Kidney capillary endothelial cell (primary cell): ENCODE measurements at places on chromosomes 12 and 14.

DNA sequence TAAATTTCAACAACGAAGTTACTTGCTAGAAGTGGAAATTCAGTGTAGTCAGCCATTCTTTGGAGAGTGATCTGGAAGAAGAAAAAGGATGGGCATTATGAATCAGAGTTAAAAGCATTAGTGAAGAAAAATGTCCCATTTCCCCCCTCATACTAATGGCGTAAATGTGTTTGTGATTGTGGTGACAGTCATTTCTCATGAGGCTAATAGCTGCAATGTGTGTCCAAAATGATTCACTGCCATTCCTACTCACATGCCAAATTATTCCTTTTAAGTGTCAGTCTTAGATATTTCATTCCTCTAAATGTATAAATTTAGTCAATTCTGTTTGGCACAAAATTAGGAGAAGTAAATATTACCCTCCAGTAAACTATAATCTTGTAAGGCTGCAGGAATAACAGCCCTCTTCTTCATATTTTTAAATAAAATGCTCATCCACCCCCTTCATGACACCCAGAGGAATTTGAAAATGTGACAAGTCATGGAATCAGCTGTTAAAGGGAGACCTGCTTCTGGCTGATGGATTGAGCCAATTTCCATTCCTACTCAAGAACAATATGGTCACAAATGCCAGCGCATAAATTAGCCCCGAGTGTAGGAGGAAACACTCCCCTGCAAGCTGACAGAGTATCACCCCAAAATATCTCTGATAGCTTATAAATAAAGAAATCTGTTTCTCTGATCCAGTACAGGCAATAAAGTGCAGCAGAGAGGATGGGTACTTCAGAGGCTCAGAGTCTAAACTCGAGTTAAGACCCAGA lies 912.3 kb upstream of the SEL1L start:
- DNase-seq = no peak

DNA sequence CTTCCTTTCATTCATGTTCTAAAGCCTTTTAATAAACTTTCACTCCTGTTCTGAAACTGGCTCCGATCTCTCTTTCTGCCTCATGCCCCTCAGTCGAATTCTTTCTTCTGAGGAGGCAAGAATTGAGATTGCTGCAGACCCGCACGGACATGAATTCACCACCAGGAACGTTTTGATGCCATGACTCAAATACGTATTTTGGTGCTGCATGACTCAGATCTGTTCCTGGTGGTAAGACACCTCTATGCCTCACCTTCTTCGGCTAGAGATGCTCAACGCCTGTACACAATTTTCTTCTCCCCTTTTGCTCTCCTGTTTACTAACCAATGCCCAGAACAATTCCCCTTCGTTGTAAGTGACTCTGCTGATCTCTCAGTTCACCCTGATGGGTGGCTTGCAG lies 52.0 kb upstream of the RIMBP2 start:
- DNase-seq = no peak

DNA sequence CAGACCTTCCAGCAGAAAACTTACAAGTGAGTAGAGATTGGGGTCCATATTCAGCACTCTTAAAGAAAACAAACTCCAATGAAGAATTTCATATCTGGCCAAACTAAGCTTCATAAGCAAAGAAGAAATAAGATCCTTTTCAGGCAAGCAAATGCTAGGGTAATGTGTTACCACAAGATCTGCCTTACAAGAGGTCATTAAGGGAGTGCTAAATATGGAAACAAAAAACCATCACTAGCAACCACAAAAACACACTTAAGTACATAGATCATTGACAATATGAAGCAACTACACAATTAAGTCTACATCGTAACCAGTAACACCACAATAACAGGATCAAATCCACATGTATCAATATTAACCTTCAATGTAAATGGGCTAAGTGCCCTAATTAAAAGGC lies 47.1 kb upstream of the CLEC14A start:
- DNase-seq = no peak

DNA sequence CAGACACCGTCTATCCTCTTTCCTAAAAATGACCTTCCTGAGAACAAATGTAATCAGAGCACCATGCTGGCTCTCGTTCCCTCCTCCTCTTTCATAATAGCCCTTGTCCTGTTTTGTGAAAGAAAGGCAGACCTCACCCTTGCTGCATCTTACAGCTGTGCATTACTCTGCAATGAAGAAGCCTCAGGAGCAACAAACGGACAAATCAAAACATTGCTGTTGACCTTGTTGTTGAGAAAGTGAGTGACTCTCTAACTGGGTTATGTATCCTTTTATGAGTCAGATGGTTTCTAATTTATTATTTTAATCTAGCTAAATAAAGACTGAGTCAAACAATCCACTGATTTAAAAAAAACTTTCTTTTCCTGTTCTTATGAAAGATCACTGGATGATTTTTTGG lies 180.9 kb downstream of the RPS29 start:
- DNase-seq = no peak

DNA sequence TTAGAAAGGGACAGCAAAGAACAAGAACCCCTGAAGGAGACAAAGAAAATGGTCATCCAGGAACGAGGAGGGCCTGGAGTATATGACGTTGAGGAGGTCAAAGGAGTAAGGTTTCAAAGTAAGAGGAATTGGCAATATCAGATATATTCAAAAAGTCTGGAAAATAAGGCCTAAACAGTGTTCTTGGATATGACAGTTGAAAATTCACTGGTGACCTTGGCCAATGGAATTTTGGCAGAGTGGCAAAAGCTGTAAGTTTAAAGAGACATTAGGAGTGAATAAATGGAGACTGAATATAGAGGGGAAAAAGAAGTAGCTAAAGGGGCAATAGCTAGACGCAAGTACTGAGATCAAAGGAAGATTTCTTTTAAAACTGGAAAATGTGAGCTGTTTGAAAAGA lies 4.1 kb upstream of the ACTN1 start:
- no peak for DNase-seq

- DNase-seq = peak; percentile 67
Observed at GRCh38 chr12:91355150-91356006, 172.8 kb upstream of the DCN start.

- no peak for DNase-seq
Observed at GRCh38 chr12:25864306-25865276, 93.9 kb upstream of the RASSF8 start.

DNA sequence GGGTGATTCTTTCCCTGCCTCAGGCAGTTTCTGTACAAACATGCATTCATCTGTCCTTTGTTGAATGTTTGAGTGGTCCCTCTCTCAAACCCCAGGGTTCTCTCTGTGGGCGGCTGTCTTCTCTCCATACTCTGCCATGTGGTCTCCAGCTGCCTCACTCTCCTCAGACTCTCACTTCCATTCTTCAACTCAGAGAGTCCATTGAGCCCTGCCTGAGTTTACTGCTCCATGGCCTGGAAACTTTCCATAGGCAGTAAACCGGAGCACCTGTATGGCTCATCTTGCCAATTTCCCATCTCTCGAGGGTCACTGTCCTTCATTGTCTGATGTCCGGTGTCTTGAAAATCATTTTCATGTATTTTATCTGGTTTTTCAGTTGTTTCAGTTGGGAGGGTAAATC lies 11.3 kb downstream of the C14orf132 start:
- DNase-seq = no peak

GRCh38 chr14:60618241-60618640 lies 31.0 kb downstream of the SIX1 start:
- no peak for DNase-seq

DNA sequence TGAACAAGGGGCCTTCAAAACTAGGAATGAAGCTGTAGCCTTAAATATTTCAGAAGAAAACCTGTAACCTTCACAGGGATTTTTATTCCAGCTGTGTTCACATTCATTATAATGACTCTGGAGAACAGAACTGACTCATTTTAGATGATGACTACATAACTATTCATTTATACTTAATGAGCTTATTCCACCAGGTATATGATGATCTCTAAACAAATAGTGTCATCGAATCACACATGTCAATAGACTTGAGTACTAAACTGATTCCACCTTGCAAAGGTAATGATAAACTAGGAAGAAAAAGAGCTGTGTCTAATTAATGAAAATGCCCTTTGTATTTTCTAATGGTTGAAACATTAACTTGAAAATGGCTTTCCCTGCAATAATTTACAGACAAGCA lies 433.2 kb downstream of the PDZRN4 start:
- no peak for DNase-seq

- peak; percentile 98 for DNase-seq
Observed at GRCh38 chr14:99619835-99620834, 16.1 kb upstream of the CCDC85C start.

DNA sequence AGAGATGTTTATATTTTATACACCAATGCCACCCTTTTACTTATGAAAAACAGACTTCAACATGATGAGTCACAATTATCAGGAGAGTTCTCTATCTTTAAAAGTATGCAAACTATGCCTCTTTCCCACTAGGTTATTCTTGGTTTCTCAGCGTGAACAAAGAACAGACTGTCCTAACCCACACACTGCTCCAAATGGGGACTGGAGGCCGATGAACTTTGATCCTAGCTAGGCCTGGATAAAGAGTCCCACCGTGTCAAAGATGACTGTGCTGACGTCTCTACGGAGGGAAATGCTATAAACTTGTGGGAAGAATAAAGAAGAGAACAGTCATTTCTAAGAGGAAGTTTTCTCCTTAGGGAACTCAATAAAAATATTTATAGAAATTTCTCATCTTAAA lies 160.1 kb downstream of the EPS8 start:
- peak; percentile 28 for DNase-seq

DNA sequence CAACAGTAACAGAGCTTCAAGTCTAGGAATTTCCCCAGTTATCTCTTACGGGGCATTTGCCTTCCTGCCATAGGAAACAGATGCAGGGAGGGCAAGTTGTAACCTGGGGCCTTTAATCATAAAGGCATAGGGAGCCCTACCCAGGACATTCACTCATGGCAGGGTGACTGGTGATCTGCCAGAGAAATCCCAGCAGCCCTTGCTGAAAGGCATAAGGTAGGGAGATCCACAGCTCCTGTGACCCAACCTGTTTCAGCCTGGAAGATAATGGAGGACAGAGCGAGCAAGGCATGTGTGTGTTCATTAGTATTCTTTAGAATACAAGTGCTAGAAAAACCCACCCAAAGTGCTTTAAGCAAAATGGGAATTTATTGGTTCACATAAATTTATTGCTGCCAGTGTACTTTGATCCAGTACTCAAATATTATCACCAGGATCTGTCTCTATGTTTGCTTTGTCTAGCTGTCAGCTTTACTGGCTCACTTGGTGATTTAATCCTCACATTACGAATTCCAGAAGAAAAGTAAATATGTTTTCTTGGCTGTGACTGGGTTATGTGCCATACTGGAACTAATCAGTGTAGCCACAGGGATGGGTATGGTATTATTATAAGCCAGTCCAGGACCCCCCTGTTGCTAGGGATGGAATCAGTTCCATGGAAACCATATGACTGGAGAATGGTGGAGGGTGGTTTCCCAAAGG lies 21.1 kb upstream of the AKAP6 start:
- DNase-seq = no peak

DNA sequence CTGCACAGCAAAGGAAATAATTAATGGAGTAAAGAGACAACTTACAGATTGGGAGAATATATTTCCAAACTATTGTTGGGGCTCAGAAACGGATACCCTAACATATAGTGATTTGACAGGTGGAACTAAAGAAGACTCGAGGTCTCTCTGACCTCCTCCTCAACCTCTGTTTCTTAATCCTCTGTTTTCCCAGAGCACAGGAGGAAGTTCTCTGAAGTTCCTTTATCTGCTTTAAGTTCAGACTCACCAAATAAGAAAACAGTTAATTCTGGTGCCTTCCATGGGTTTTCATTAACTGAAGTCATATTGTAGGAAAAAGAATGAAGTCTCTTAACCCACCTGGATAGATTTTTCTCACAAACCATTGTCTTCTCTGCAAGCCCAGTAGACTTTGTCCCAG lies 29.2 kb downstream of the CLEC2D start:
- DNase-seq = no peak

GRCh38 chr12:92529944-92530343 lies 172.8 kb upstream of the PLEKHG7 start:
- no peak for DNase-seq

DNA sequence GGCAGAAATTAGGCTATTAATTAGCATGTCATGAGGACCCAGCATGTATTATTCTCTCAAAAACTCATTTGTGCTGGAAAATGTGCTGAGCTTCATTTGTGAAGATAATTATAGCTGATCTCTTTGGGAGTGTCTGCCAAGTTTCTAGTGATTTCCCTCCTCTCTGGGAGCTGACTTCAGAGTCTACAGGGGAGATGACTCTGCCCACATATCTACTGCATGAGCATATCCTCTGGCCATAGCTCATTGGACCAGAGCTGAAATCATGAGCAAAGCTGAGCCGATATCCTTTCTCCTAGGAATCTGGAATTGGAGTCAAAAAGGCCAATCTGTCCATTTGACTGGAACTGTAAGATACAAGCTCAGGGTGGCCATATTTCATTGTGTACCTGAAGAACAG lies 5.9 kb downstream of the CCDC198 start:
- no peak for DNase-seq

DNA sequence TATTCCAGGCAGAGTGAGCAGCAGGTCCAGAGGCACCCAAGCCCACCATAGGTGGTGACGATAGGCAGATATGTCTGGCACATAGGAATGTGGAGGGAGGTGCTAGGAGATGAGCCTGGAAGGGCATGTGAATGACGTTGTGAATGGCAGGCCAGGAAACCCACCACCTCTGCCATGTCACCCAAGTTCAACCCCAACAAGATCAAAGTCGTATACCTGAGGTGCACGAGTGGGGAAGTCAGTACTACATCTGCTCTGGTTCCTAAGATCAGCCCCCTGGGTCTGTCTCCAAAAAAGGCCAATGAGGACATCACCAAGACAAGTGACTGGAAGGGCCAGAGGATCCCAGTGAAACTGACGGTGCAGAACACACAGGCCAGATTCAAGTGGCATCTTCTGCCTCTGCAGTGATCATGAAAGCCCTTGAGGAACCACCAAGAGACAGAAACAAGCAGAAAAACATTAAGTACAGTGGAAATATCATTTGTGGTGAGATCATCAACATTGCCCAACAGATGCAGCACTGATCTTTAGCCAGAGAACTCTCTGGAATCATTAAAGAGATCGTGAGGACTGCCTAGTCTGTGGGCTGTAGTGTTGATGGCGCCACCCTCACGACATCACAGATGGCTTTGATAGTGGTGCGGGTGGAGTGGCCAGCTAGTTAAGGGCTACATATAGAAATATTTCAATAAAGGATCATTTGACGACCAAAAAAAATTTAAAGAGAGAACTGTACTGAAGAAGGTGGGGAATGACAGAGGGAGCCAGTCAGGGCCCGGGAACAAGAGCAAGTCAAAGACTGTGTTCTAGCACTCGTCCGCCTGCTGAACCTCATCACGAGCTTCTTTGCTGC lies 99.7 kb downstream of the ZFP36L1 start:
- no peak for DNase-seq

DNA sequence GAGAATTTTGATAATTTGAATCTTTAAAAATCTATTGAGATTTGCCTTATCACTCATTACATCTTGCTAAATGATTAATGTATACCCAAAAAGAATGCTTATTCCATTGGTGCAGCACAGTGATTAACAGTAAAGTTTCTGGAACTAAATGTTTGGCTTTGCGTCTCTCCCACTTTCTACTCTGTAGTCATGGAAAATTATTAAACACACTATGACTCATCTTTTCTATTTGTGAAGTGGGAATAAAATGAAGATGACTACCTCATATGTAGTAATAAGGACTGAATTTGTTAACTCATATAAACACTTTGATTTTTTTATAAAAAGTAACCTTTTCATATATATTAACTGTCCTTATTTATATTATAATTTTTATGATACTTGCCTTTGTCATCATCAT lies 118.1 kb downstream of the RERGL start:
- no peak for DNase-seq

- no peak for DNase-seq
Observed at GRCh38 chr12:85423947-85424346, 143.9 kb downstream of the ALX1 start.

GRCh38 chr12:131365821-131366260 lies 345.0 kb upstream of the SFSWAP start:
- no peak for DNase-seq

GRCh38 chr12:45586486-45586885 lies 143.0 kb upstream of the ARID2 start:
- DNase-seq = no peak
